AG20443 (cell line): ENCODE measurements at places on chromosomes 3 and 15.

GRCh38 chr3:187211532-187212195 lies 14.4 kb downstream of the RTP1 start:
- peak; percentile 74 for DNase-seq

DNA sequence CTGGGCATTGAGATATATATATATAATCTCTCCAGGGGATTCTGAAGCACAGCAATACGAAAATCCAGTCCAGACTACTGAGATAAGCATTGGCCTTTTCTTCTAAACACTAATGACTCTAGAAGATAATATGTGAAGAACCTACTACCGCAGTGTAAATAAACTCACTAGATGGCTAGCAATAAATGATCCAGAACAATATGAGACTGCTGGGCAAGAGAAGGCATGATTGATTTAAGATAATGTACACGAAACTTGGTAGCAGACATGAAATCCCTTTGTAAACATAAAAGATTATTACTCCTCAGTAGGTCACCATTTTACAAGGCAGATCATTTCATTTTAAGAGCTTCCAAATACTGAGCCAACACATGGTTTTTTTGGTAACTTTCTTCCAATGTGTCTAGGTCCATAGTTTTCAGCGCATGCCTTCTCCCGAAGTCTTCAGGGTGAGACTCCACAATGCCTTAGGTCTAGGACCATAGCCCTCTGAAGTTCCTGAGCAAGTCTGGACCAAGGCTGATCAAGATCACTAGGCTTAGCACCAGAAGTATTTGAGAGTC lies 193.2 kb downstream of the LRRN1 start:
- no peak for DNase-seq

- no peak for DNase-seq
Observed at GRCh38 chr15:72825829-72826228, 42.3 kb upstream of the ADPGK start.

DNA sequence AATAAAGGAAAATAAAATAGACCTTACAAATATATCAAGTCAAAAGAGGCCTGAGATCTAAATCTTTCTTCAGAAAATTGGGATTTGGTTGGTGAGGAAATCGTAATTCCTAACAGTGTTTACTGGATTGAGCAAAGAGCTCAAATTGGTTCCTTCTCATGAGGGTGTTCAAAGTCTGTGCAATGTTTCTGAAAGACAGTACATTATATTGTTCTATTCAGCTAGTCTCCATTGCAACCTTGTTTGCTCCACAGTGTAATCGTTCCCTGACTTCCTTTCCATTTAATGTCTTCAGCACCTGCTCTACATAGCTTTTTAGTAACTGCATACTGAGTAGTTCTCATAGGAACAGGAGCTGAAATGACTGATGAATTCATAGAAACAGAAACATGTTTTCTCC lies 326.8 kb downstream of the SUCLG2 start:
- no peak for DNase-seq

DNA sequence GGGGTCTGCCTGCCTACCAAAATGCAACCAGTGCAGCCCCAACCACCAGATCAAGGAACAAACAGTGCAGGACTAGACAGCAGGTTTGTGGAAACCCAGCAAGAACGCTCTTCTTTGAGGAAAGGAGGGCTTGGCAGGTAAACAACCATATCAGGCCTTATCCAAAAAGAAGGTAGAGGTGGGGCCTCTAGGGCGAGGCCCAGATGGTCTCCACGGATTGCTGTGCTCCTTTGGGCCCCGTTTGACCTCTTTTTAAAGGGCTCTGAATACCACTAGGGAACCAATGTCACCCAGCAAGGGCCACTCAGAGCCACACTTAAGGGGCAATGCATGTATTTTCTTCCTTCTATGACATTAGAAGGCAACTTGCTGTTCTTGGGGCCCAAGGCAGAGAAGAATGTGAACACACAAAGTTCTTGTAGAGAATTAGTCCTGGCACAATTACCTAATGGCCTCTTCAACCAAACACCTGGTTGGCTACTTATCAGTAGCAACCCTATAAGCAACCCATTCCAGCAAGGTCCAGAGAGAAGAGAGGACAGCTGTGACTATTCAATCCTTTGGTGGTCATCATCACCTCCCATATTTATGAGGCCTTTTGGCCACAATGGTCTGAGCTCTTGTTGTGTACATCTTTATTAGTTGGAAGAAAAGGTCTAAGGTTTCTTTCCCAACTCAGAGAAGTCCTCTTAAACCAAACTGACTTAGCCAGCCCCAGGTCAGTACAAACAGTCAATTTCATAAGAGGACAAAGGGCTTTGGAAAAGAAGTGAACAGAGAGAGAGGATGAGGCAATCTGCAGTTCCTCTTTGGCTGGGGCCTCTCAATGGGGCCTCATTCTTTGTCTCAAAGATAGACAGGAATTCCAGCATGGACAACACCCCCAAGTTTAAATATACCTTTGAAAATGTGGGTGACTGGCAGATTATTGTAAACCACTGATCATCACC lies 36.0 kb downstream of the FOXP1 start:
- no peak for DNase-seq

DNA sequence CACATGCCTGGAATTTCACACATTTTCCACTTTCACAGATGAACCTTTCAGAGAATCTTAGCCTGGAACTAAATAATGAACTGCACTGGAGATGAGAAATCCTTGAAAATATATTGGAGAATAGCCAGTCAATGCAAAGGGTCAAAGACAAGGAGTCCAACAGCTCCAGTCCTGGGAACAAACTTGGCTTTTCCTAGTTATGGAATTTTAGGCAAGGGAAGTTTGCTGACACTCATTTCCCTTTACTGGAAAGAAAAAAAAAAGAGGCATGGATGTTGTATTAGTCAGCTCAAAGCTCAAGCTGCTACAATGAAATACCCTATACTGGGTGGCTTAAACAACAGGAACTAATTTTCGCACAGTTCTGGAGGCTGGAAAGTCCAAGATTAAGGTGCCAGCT lies 690.8 kb upstream of the ARPP21 start:
- DNase-seq = no peak

- DNase-seq = no peak
Observed at GRCh38 chr3:113516115-113516505, 1.2 kb upstream of the SPICE1 start.

DNA sequence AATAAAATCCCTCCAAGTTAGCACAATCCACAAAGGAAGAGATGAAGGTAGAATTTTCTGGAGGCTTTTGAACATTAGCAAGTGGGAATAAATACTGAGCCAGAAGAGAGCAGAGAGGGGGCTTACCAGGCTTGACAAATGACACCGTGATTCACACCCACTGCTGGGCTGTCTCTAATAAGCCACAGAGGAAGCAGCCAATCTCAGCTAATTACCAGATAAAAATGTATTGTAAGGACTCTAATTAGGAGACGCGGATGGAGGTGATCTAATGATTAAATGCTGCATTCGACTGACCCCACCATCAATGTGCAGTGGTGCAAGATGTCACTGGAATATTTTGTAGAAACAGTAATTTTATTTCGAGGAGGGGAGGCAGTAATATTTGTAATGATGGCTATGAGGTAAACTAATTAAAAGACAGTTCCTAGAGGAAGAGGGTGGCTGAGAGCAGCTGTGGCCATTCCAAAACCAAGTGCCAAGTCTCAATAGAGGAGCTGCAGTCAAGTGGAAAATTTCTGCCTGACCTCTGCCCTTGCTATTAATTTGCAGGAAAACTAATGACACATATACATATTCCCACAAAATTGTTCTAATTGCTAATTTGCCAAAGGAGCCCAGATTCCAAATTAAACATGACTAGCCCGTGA lies 602.2 kb downstream of the FOXP1 start:
- no peak for DNase-seq

DNA sequence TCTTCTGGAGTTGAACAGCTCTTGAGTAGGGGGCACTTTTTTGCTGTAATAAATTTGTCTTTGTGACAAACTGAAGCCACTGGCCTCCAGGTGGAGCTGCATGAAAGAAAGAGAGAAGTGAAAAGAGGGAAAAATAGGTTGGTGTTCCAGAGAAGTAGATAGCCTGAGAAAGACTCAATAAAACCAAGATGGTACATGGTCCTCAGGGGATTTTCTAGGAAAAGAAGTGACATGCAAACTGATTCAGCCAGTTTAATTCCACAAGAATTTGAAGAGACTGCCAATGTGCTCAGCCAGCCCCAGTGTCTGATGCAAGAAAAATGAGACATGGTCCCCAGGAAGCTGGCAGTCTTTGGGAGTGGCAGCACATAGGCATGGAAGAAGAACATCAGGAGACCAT lies 152.7 kb downstream of the CD47 start:
- DNase-seq = peak; percentile 78

- no peak for DNase-seq
Observed at GRCh38 chr3:58308728-58309127, 2.4 kb downstream of the HTD2 start.

DNA sequence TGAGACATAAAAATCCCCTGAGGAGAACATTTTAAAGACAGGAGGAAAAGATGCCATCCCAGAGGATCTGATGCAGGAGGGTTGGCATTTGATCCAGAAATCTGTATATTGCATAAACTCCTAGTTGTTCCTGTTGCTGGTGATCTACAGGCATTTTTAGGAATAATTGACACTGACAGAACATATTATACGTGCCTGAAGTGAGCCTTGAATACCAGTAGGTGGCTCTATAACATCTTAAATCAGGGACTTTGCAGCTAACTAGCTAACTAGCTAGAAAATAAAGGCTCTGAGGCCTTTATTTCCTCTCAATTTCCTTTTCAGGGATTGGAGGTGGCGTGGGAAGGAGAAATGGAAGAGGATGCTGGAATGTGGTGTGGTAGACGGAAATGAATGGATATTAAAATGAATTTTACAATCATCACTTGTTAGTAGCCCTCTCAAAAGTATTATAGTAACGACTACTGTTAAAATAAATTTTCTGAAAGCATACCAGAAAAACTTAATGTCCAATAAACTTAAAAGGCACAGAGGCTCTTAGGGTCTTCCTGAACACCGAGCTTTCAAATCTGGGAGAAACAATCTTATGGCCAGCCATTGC lies 73.8 kb upstream of the ZBED2 start:
- DNase-seq = peak; percentile 65

DNA sequence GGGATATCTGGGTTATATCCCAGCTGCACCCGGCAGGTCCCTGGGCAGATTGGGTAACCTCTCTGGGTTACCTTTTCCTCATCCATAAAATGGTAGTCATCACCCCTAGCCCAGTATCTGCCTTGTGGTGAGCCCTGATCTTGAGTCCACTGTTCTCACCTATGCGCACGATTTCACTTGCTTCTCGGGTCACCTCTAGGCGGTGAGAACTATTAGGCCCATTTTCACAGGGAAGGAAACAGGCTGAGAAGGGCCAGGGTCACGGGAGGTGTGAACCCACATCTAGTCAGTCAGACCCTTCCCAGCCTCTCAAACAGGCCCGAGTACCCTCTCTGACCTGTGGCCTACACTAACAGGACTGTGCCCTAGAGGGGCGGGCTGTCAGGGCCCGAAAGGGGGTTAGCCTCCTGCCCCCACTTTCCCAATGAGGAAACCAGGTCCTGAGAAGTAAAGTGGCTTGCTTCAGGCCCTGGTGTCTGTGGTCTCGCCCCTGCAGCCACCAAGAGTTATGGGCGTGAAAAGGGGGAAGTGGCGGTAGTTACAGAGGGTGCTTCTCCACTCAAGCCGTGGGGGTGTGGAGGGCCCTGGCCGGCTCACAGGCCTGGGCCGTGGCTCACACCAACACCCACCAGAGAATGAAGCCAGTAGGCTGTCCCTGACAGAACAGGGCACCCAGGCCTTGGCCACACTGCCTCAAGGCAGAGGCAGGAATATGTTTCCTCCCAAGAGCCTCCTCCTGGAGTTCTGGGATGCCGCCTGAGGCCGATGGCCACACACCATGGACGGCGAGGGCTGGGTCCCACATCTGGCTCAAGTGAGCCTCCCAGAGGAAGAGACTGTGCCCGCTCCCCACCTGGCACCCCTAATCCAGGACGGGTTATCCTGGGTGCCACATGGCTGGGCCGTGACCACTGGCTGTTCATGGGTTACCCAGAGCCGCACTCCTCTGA lies 19.5 kb downstream of the PSTPIP1 start:
- DNase-seq = no peak

GRCh38 chr3:42078677-42079076 lies 12.5 kb upstream of the TRAK1 start:
- DNase-seq = peak; percentile 33

GRCh38 chr3:125067225-125067624 lies 11.4 kb upstream of the HEG1 start:
- DNase-seq = no peak

GRCh38 chr3:117117188-117117936 lies 407.8 kb downstream of the TUSC7 start:
- DNase-seq = no peak

GRCh38 chr15:66767240-66767659 lies 65.2 kb downstream of the SMAD6 start:
- no peak for DNase-seq

- no peak for DNase-seq
Observed at GRCh38 chr3:137264071-137264820, 306.5 kb downstream of the IL20RB start.

- DNase-seq = no peak
Observed at GRCh38 chr3:17579289-17580031, 163.0 kb downstream of the TBC1D5 start.

GRCh38 chr3:147406028-147406931 lies at the start of gene ZIC4:
Gene ZIC4, minus strand, starts transcription at chr3:147406543. Its CDS starts 3,746 bp downstream, at chr3:147402797.
- DNase-seq = no peak

- DNase-seq = no peak
Observed at GRCh38 chr3:178646186-178646862, 110.1 kb downstream of the KCNMB2 start.

DNA sequence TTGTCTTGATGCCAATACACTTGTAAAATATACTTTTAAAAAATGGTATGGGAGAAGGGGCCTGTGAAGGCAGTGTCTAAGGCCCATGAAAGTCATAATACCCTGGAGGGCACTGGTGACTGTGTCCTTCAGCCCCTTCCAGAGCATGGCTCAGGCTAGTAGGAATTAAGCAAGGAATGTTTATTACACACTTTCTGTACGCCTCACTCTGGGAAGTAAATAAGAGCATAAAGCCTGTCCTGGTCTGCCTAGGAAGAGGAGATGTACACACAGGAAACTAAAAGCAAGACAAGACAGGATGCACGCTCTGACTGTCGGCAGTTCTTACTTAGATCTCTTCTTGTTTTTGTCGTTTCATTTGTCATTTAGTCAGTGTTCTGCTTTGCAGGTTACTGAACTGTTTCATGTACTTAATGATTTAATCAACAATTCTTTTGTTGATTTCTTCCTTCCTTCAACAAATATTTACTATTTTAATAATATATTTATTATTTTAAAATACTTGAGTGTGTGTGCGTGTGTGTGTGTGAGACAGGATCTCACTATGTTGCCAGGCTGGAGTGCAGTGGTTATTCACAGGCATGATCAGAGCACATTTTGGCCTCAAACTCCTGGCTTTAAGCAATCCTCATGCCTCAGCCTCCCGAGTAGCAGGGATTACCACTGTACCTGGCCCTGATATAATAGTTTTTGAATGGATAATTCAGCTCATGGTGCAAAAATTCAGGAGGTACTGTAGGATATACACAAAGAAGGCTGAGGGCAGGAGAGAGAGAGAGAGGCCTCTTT lies 9.0 kb upstream of the SMAD6 start:
- no peak for DNase-seq

- no peak for DNase-seq
Observed at GRCh38 chr15:55005679-55006078, 191.1 kb downstream of the RSL24D1 start.

GRCh38 chr3:186823386-186823785 lies 17.1 kb upstream of the RFC4 start:
- DNase-seq = no peak
